SW 1271 (cell line): ENCODE measurements at places on chromosomes 12 and 14.

GRCh38 chr12:71799106-71799505 is 40.5 kb upstream of the TBC1D15 start:
- peak; percentile 11 for DNase-seq

- DNase-seq, result no peak
These were observed 132.4 kb upstream of the NEDD1 start for GRCh38 chr12:96774496-96775256.

GRCh38 chr14:73263606-73264005 is 26.3 kb downstream of the PAPLN start:
- no peak for DNase-seq

DNA sequence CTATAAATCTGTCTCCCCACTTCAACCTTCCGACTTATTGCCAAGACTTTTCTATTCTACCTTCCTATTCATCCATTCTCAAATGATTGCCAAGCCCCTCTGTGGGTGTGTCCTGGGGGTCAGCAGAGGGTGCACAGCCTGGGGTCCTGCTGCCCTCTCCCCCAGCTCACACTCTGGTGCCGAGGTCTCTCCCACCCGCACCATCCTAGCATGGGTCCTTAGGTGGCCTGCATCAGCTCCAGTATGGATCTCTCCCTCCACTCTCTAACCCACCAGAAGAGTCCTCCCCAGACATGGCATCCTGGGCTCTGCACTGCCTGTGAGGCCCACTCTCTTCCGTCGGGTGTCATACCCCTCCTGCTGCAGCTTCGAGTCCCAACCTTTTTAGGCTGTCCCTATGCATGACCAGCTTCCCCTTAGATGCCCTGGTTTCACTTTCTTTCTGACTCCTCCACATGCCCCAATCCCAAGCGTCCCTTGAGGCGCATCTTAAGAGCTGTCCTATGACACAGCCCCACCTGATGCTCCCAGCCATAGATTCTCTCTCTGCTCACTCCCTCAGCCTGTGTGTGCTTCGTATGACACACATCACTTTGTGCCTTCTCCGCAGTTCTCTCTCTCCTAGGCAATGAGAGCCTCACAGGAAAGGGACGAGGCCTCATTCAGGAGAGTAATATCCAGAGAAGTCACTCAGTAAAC is 43.9 kb downstream of the GIT2 start:
- DNase-seq, result no peak

DNA sequence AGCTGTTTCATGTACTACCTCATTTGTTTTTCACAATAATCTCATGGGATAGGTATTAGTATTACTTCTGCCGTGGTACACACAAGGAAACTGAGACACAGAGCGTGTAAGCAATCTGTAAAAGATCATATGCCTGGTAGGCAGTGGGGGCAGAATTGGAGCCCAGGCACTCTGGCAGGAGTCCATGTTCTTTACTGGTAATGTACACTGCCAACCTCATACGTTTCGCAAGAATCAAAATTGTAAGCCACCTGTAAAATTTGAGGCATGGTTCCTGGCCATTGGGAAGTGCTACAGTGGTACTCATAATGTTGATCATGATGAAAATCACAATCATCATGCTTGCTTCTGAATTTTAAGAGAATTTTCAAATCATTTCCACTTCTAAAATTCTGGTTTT is 40.7 kb downstream of the TMTC1 start:
- no peak for DNase-seq

DNA sequence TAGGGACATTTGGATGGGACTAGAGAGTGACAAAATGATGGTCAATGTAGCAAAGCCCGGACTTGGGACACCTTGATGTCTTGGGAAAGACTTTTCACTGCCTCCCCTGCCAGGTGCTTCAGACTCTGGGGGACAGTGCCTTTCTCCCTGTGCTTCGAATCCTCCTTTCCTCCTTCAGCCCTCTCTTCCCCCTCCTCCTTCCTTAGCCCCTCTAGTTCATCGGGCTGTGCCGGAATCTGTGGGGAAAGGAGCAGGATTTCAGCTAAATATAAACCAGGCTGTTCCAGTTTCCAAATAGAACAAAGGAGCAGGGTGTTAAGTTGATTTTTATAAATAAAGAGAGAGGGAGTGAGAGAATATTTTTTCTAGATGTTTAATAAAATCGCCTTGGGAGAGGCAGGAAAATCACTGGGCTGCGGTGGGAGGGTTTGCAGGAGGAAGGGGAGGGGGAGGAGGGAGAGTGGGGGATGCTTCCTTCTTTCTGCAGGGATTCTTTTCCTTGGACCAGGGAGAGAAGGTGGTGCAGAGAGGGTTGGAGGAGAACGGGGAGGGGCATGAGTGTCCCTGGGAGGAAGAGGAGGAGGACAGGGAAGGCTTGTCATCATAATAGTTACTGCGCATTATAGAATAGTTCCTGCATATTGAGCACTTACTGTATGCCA is 21.3 kb upstream of the CABP1 start:
- DNase-seq, result no peak

- no peak for DNase-seq
These were observed 7.6 kb upstream of the SLC38A2 start for GRCh38 chr12:46380022-46380796.

DNA sequence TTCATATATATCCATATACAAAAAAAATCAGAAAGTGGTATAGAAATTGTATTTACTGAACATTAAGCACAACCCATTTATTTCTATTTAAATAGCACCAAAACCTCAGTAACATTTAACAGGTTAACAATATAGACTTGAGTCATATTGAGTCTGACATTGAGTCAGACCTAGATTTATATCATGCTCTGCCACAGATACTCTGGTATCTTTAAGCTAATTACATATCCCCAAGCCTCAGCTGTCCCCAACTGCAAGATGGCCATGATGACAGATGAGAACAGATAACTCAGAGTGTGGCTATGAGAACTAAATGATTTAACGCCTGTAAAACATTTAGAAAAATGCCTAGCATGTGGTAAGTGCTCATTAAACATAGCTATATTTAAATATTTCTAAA is 40.3 kb downstream of the IFNG start:
- DNase-seq, result no peak

DNA sequence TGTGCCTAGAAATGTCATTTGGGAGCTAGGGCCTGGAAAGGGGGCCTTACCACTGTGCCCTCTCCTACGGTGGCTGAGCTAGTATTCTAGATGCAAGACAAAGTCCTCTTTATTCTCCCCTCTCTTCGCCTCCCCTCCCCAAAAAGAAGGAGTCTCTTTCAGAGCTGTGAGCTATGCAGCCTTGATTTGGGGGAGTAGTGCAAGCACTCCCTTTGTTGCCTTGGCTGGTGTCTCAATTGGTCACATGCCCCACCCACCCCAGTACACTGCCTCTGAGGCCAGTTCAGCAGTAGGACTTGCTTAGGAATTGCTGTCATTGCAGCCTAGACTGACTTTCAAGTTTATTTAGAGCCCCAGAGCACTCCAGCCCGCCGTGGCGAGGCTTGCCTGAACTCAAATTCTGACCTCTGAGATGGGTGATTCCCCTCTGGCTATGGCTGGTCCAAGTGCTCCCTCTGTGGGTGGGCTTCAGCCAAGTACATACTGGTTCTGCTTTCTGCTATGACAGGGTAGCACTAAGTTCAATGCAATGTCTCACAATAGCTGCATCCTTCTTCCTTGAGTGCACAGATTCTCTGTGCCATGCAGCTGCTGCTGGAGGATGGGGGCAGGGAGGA is 37.0 kb upstream of the FBXO33 start:
- no peak for DNase-seq

- no peak for DNase-seq
These were observed 478.9 kb upstream of the MGAT4C start for GRCh38 chr12:86735072-86735471.

- DNase-seq, result peak; percentile 64
These were observed 377.1 kb downstream of the SLC16A7 start for GRCh38 chr12:59972905-59973304.

- DNase-seq, result no peak
These were observed 121.2 kb upstream of the DAAM1 start for GRCh38 chr14:59067127-59067894.

- DNase-seq, result peak; percentile 66
These were observed 67.2 kb downstream of the KDM2B start for GRCh38 chr12:121513464-121514183.
